ENCODE measurements at places on chromosomes 4 and X. TPM values are rescaled to one million over a fixed set of nuclear protein-coding genes. Genes with fewer than 3 reads are reported as not detected.

HSD17B13 gene
- total RNA-seq: 0.26 TPM

TCEAL2 gene
- 42.9 TPM for total RNA-seq

FANCB gene
- total RNA-seq: 15.1 TPM

HAND2 gene
- 77.6 TPM for total RNA-seq

JAKMIP1 gene
- not detected for total RNA-seq

PNCK gene
- total RNA-seq: 1.8 TPM

MAOB gene
- total RNA-seq: 32.9 TPM

CTAG1A gene
- not detected for total RNA-seq

ADGRG2 gene
- 18.7 TPM for total RNA-seq

C4orf50 gene
- total RNA-seq: 0.07 TPM

TMPRSS11D gene
- total RNA-seq: not detected

TMEM144 gene
- 4.6 TPM for total RNA-seq

HSFX4 gene
- not detected for total RNA-seq

KLB gene
- total RNA-seq: not detected

VSIG4 gene
- 120 TPM for total RNA-seq

LRAT gene
- total RNA-seq: not detected

FAM47A gene
- total RNA-seq: not detected

CLIC2 gene
- total RNA-seq: 16.9 TPM

OTUD5 gene
- total RNA-seq: 8.5 TPM

DRD5 gene
- total RNA-seq: not detected

DNA sequence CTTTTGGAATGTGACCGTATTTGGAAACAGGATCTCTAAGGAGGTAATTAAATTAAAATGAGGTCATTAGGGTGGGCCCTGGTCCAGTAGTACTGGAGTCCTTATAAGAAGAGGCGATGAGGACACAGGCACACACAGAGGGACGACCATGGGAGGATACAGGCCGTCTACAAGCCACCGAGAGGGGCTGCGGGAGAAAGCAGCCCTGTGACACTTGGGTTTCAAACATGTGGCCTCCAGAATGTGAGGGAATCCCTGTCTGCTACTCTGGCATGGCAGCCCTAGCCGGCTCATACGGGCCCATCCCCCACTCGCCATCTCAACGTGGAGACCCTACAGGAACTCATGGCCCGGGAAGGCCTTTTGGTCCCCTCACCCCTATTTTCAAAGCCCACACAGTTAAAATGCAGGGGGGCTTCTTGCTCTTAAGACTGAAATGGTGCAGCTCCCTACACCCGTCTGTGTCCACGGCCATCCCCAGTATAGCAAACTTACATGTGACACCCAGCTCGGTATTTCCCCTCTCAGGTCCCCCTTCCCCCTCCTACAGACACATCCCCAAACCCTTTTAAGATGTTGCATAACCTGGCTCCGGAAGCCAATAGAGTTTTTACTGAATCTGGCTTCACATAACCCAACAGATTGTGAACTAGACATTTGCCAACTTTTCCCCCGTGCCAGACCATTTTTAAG is 124.1 kb upstream of the TBL1X start:
- peak; percentile 45 for DNase-seq

- no peak for DNase-seq
Measured at GRCh38 chr4:121792966-121793365, 8.2 kb upstream of the EXOSC9 start.

- DNase-seq: peak; percentile 77
Measured at GRCh38 chr4:98658287-98659105, at the start of gene TSPAN5. Gene TSPAN5, minus strand, starts transcription at chr4:98658611.

GRCh38 chr4:105128208-105128607 is 18.5 kb upstream of the TET2 start:
- DNase-seq: no peak

- DNase-seq: no peak
Measured at GRCh38 chrX:6644411-6644810, 109.5 kb upstream of the VCX3A start.

- no peak for DNase-seq
Measured at GRCh38 chr4:86484241-86484640, 109.9 kb upstream of the PTPN13 start.

GRCh38 chr4:146308951-146309350 is 94.6 kb downstream of the REELD1 start:
- no peak for DNase-seq

GRCh38 chr4:83252782-83253405 is 31.7 kb downstream of the COQ2 start:
- peak; percentile 33 for DNase-seq

DNA sequence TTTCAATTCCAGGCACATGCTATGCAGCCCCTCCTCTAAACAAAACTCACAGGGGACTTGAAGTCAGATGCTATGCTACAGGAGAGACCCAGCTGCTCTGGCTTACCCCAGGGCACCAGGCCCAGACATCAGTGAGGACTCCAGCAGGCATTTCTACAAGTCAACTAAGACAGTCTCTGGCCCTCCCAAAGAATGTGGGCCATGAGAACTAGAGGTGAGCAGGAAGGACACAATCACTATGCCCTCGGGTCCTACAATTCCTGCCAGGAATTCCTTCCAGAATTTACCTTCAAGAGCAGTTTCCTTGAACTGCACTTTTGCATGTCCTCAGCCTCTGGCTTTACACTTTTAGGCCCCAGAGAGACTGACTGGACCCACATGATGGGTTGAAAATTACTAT is 17.4 kb downstream of the TMEM192 start:
- no peak for DNase-seq

DNA sequence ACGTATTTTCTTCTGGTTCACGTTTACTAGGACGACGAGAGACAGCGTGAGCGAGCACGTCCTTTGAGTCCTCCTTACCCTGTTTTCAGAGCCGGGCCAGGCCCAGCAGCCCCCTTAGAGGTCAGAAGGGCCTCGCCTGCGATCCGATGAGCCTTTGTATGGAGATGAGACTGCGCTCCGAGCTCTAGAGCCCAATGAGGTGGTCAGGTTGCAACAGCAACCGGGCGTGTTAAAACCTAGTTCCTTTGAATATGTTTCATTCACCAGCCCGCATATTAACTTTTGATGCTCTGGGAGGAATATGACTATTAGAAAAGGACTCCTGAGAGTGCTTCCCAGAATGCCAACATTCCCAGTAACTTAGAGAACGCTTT is 55.6 kb upstream of the TADA2B start:
- DNase-seq: no peak

- DNase-seq: no peak
Measured at GRCh38 chrX:110066488-110067225, 63.7 kb downstream of the TMEM164 start.

DNA sequence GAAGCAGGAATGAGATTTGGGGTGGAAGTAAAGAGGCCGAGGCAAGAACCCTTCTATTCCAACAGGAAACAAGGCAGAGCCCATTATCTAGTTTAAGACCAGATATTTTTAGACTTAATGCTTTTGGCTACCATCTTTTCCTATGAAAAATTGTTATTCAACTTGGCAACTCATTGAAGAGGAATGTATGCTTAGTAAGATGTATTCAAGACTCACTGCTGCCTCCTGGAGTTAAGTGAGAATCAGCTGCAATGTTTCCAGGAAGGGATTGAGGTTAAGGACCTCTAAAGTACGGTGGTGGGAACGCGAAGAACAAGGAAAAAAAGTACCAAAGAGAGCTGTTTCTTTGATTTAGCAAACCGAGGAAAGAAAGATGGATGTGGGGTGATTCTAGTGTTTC is 89.1 kb downstream of the RAPGEF2 start:
- DNase-seq: no peak

GRCh38 chr4:2822461-2823300 is 21.0 kb upstream of the ADD1 start:
- no peak for DNase-seq

GRCh38 chr4:82430964-82431745 is 765 bp downstream of the ENOPH1 start:
- no peak for DNase-seq

DNA sequence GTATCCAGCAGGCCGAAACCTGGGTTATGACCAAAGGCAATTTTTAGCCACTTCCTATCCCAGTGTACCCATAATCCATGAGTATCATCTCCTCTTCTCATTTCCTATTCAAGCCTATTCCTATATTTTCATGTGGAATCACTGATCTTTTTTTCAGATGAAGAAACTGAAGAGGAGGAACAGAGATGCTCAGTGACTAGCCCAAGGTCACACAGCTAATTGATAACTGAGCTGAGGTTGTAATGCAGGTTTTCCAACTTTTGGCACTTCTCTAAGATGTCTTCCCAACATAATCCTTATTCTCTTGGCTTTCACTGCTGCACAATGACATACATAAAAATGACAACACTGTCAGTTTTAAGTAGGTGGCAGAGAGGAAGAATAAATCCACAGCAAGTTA is 15.3 kb downstream of the GRIA3 start:
- no peak for DNase-seq

GRCh38 chrX:121949041-121949760 is 901.8 kb downstream of the GLUD2 start:
- DNase-seq: no peak

- DNase-seq: peak; percentile 55
Measured at GRCh38 chrX:129654652-129655546, at the start of gene APLN. Gene APLN, minus strand, starts transcription at chrX:129654956. Its CDS starts 326 bp downstream, at chrX:129654630.

DNA sequence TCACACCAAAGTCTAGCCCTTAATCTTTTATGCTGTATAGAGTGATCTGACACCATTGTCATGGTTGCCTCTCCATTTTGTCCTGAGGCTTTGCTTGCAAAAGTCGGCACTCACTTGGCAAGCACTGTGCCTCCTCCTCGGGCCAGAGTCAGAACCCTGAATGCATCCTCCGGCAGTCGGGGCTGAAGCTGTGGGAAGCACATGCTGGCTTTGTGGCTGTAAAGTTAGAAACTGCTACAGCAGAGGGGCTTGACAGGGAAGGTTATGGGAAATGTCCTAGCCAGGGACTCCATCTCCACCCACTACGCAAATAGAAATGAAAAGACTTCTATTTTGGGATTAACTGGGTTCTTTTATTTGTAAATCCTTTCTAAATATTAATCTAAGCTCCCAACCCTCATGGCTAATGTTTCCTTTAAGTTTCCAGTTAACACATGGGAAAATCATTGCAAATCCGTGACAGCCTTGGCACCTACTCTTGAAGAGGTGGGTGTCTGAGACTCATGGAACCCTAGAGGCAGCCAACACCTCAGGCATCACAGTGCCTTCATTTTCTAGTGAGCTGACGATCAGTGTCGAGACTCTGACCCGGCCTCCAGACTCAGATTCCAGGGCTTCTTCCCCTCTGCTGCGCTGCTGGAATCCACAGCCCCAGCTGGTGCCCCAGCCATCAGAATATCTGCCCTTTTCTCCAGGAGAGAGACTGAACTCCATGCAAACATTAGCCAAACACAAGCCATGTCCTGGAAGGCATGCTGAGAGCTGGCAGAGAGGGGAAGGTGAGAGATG is 7.9 kb upstream of the CLDN24 start:
- DNase-seq: no peak

- DNase-seq: peak; percentile 55
Measured at GRCh38 chr4:150209140-150209829, 131.0 kb downstream of the DCLK2 start.

DNA sequence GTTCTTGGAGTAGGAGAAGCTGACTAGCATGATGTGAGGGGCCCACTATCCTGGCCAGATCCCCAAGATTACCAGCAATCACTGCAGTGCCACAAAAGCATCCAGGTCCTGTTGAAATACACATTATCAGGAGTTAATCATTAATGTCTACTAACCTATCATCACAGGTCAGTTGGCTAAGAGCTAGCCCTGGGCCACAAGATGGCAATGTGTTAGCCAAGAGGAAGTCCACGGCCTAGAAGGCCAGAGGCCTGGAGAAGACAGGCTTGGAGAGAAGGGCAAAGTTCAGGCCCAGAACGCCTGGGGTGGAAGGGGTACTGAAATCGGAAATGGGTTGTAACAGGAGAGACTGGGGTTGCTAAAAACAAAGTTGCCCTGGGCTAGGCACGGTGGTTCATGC is 19.9 kb upstream of the KIAA1210 start:
- DNase-seq: no peak

- no peak for DNase-seq
Measured at GRCh38 chr4:76305033-76305687, 1.4 kb upstream of the STBD1 start.

Data from uterus (tissue), 4 donors.